CD4-positive, alpha-beta T cell treated with Interleukin-15 for 4 hours (primary cell): ENCODE measurements at places on chromosomes 13 and 19.

DNA sequence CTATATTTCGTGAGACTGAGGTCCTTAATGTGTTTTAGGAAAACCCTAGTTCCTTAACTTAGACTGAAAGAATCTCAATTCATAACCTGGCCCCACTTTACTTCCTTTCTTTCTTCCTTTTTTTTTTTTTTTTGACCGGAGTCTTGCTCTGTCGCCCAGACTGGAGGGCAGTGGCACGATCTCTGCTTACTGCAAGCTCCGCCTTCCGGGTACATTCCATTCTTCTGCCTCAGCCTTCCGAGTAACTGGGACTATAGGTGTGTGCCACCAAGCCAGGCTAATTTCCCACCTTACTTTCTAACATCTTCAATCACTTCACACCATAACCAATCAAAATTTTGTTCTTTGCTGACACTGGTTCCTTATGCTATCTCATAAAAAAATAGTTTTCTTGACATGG lies 2097.0 kb downstream of the PCDH9 start:
- DNase-seq, result no peak

DNA sequence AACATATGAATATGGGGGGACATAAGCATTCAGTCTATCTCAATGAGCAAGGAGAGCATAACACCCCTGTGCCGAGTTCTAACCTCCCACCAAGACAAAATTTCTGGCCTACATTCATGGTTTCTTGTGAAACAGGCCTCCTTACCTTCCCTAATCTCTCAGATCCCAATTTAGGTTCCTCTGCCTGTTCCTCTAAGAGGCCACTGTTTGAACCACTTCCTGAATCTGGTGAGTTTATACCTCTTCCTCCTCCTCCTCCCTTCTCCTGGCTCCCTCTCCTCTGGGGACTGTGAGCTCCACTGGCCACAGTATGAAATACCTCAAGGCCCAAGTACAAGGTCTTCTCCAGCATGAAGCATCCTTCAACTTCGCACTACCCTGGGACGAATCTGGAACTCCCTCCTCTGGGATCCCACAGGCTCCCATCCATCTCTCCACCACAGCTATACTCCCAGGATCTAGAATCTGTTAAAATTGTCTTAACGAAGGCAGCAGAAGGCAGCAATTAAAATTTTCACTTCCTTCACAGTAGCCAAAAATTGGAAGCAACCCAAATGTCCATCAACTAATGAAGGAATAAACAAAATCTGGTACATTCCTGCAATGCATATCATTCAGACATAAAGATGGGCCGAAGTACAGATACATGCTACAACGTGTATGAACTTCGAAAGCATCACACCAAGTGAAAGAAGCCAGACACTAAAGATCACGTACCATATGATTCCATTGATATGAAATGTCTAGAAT lies 7.8 kb upstream of the SIGLECL1 start:
- DNase-seq, result no peak

DNA sequence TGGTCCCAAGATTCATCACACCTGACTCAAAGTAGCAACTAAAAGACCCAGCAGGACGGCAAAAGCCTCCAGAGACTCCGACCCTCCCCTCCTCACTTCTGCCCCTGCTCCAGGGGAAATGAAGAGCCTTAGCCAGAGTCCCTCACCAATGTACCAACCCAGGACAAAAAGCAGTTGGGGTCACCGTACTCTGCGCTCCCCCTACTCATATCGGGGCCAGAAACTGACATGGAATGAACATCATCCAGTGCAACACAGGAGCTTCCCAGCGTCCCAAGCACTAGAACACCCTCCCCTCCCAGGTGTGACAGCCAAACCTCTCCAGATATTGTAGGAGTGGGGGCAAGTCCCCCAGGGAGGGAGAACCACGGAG lies 1.7 kb downstream of the EEF2 start:
- DNase-seq, result no peak

DNA sequence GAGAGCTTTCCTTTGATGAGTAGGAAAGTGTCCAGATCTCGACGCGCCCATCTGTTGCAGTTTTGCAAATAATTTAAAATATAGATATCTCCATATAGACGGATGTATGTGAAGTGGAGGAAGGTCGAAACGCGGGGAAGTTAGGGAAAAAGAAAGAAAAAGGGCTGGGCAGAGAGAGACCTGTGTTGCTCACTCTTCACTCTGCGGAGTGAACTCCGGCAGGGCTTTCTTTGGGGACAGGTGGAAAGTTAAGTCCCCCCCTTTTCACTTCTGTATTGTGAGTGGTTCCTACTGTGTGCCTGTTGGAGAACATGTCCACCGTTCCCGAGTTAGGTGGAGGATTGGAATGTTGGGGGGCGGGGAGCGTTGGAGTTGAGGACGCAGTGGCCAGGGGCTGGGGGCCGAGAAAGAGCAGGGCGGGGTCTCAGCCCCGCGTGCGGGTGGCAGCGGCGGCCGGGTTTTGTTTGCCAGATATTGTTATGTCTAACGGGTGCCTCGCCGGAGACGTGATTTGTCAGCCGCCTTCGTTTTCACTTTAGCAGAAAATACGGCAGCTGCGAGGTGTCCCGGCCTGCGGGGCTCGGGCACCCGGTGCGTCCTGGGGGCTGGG lies 145.1 kb upstream of the ZNF536 start:
- no peak for DNase-seq

DNA sequence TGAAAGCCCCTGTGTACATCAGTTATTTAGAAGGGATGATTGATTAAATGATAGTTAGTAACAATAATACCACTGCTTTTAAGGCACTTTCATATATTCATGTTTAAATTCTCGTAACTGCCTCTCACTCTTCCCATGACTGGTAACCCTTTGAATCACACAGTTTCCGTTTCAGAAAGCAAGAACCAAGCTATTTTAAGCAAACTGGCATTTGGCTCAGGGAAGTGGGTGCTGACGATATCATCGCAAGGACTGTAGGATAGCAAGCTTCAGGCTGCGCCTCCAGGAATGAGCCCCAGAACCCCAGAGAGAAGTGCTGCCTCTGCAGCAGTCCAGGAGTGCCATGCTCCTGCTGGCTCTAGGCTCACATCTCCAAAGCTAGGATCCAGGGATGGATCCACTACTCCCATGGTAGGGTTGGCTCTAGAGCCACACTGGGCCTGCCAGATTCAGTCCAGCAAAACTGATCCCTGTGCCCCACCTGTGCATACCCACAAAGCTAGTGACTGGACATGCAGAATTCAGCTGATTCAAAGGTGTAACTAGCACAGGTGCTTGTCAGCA lies 313.5 kb downstream of the SLC7A1 start:
- no peak for DNase-seq

DNA sequence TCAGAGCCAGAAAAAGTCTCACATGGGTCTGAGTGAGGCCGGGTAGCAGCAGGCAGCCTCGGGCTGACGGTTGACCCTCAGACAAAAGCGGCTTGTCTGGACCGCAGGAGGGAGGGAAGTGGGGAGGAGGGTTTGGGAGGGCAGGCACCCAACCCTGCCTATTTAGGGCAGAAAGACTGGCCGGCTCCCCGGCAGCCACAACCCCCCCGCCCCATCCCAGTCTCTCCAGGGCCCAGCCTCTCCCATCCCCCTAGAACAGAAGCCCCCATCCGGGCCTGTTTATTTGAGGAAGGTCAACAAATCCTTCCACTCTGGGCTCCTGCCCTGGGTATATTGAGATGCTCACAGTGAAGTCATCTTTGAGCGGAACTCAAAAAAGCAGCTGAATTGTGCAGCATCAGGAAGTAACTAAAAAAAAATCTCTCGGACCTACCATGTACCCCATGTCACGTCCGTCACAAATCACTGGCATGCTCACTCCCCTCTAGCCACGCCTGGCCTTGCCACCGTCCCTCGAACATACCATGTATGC lies 6.3 kb downstream of the DACT3 start:
- DNase-seq, result no peak

GRCh38 chr19:18418483-18419194 lies 559 bp upstream of the SSBP4 start:
- peak; percentile 54 for DNase-seq
